ENCODE measurements at places on chromosomes 3 and 15. TPM values are rescaled to one million over a fixed set of nuclear protein-coding genes. Genes with fewer than 3 reads are reported as not detected.

The SLC22A14 gene
- 0.15 TPM for total RNA-seq

The GABRA5 gene
- not detected for total RNA-seq

The GOLGA8S gene
- total RNA-seq, result 0.06 TPM

The FAM43A gene
- 7.1 TPM for total RNA-seq

The SAXO2 gene
- not detected for total RNA-seq

The RBM15B gene
- total RNA-seq, result 14.6 TPM

All from activated T-helper 17 cell treated with anti-CD3 and anti-CD28 coated beads, Interleukin-2, amount 50 U/mL, for 72 hours (primary cell).